ENCODE measurements at places on chromosomes 11 and 22.

DNA sequence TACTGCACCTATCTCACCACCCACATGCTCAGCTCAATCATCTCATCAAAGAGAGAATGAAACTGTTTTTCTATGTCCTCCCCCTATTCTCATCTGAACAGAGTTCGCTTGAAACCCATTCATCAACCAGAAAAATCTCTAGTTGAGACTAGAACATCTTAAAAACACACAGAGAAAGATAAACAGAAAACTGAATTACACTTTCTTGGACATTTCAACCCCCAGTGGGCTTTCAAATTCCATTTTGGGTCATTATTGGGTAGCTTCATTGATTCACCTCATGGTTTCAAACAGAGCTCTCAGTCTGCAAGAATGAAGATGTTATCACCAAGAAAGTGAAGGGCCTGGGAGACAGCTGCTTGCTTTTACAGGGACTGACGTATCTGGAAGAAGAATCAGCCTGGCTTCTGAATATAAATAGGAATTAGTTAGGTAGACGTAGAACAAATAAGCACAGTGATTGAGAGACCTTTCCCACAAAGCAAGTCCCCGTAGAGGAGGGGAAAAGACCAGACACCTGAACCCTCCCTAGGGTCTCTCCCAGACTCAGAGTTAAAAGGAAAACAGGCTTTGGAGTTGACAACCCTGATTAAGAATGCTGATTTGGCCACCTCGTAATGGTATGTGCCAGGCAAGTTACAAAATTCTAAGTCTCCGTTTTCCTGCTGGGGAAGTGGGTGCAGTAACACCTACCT is 155.7 kb downstream of the BBOX1 start:
- no peak for DNase-seq

GRCh38 chr11:132770829-132771530 is 761.3 kb downstream of the OPCML start:
- DNase-seq = no peak

DNA sequence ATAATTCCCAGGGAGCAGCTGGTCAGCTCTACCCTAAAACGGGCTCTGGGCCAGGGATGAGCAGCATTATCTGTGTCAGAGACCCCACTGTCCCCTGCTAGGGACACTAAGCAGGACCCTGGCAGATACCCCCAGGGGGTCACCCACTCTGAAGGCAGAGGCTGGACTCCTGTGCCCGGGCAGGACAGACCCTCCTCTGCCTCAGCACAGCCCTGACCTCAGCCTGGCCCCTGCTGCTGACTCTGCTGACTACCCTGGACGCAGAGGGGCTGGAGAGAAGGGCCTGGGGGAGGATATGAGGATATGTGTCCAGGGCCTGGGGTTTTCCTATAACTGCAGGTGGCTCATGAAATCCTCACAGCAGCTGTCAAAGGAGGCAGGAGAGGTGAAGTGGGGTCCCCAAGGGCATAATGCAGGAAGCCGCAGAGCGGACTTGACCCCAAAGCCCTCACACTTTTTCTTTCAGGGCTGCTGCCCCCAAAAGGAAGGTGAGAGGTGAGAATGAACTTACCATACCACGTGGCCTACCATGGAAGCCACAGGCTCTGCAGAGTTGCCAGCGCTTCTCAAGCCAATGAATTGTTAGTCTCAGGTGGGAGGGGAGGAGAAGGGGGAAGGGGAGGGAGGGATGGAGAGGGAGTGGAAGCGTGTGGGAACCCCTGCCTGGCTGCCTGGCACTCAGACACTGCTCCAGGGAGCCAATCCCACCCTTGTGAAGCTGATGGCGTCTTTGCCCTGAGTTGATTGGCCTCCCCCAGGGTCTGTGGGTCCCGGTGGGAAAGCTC is 76.7 kb upstream of the WNT11 start:
- no peak for DNase-seq

DNA sequence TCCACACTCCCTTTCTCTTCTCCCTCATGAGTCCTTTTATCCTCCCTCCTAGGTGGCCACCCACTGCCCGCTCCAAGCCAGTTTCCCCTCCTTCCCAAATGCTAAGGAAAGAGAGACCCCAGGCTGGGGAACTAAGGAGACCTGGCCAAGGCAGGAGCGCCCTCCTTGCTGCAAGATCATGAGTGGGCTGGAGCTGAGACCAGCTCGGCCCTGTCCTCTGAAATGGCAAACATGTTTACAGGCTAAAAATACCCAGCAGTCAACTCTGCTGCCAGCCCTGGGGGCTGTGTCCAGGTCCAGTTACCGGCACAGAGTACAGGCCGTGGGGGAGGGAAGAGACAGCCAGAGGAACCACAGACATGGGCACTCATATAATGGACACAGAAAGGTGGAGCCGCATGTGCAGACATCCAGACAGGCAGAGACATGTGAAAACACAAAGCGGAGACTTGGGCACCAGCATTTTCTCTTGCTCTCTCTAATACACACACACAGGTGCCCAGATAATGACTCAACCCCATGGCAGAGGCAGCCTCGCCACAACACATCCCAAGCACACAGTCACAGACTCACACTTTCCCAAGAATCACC is 1.2 kb upstream of the AHNAK start:
- DNase-seq = no peak

GRCh38 chr11:75420224-75421034 is 12.6 kb downstream of the KLHL35 start:
- no peak for DNase-seq

Data from urothelium cell line (cell line).